ENCODE measurements at places on chromosomes 1 and 21.

- peak; percentile 18 for DNase-seq
Measured at GRCh38 chr1:239976130-239976968, 115.3 kb upstream of the FMN2 start.

- no peak for DNase-seq
Measured at GRCh38 chr1:150985179-150985825, 3.2 kb downstream of the ANXA9 start.

DNA sequence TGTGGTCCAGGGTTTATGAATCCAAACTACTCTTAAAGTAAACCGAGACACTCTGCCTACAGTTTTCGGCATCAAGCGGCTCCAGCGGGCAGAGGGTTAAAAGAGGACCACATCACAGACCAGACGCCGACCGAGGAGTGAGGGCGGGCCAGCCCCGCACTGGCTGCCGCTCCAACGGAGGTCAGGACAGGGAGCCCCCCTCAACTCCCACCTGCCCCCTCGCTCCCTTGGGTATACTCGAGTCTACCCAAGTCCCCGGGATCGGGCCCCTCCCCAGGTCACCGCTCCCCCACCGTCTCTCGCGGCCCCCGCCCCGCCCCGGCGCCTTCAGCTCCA lies 312 bp downstream of the ARNT start:
- no peak for DNase-seq

- DNase-seq, result no peak
Measured at GRCh38 chr1:171173069-171173468, 12.0 kb upstream of the FMO2 start.

GRCh38 chr1:159800177-159800930 lies 1.8 kb upstream of the FCRL6 start:
- DNase-seq, result no peak

DNA sequence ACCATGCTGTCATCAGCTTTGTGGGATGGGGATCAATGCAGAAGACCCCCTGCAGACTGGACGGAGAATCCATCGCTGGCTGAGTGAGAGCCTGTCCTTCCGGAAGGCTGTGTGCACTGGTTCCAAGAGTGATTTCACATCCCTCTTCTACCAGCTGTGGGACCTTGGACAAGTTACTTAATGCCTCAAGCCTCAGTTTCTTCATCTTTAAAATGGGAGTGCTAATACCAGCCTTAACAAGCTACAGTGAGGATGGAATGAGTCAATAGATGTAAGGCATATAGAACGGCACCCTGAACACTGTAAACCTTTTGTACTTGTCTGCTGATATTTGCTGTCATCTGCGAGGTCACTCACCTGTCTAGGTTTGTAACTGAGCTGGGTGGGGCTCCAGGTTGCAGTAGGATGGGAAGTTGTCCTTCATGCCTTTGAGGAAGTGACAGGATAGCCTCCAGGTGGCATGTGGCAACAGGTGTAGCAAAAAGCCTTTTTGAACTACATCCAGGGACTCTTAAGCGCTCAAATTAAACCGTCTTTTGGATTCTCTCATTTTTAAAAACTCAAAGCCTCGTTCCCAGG lies 27.5 kb downstream of the TMEM51 start:
- no peak for DNase-seq

- no peak for DNase-seq
Measured at GRCh38 chr1:212909652-212910063, 40.7 kb upstream of the VASH2 start.

DNA sequence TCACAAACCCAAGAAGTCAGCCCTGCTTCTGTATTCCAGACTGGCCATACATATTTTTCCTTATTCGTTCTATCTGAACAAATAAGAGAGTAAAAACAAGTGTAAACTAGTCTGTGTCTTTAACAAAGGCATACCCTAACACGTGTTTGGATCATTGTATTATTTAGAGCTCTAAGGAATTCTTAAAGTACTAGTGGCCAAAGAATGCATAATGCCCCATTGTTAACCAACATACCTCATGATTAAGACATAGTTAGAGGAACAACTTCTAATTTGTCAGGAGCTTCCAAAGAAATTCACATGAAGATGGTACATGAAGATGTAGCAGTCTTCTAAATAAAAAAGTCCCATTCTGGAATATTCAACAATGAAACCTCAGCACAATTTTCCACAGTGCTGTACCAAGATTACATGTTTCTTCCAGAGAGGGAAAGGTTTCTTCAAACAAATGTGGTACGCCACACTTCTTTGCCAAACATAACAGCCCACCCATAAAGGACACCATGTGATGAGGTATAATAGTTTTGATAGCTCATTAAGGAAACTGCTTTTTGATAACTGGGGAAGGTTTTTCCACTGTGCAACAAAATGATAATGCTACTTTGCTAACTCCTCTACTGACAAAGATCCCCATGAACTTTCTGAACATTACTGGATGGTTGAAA lies 5.0 kb downstream of the PALMD start:
- no peak for DNase-seq

DNA sequence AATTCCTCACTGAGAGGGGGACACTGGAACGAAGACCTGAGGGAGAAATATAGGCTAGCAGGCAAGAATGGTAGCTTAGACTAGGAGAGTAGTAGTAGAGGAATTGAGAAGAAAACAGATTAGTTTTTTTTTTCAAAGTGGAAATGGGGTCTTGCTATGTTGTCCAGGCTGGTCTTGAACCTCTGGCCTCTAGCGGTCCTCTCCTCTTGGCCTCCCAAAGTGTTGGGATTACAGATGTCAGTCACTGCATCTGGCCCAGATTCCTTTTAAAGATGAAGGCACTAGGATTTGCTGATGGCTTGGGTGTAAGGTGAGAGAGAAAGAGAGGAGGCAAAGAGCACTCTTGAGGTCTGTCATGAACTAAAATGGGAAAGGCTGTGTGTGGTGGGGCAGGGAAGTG lies 30.1 kb downstream of the NFASC start:
- no peak for DNase-seq

DNA sequence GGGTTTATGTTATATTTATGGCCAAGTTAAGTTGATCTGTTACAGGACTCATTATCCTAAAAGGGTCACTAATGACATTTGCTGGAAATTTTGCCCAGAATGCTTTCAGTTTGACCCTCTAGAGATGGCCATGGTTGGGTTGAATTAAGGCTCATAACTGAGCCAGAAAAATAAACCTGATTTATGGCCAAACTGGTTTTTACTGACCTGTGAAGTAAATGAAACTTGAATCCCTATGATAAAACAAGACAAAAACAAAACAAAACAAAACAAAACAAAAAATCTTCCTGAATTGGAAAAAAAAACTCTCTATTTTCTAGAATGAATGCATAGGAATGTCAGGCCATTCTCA lies 72.5 kb upstream of the CLDN14 start:
- DNase-seq, result no peak

DNA sequence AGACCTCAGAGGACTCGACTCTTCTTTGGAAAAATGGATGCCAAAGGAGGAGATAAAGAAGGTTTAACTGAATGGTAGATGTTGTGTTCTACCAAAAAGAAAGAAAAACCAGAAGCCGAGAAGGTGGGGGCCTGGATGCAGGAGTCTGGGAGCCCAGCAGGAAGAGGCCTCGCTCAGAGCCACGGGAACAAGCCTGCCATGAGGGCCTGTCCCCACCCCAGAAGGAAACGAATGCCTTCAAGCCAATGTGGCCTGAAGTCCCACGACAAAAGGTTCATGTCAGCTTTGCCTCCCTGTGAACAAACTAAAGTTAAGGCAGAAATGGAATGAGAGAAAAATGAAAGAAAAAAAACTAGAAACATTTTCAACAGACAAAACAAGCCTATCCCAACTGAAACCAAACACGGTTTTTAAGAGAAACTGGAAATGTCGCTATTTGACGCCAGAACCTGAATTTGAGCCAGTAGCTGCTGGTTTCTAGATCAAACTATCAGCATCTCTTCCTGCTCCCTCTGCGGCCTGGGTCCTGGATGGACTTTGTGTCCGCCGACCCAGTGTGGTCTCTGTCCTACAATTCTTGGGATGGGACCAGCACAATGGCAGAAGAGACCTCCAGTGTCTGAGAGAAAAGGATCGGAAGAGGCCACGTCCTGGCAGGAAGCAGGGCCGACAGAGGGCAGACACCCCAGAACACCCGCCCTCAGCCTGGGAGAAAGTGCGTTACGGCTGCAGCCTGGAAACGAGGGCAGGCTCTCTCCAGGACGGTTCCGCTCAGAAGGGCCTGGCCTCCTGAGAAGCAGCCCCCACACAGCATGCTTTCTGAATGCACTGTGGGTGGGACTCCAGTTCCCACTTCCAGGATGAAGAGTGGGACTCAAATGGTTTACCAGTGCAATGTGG lies 35.2 kb downstream of the SLC45A1 start:
- no peak for DNase-seq

DNA sequence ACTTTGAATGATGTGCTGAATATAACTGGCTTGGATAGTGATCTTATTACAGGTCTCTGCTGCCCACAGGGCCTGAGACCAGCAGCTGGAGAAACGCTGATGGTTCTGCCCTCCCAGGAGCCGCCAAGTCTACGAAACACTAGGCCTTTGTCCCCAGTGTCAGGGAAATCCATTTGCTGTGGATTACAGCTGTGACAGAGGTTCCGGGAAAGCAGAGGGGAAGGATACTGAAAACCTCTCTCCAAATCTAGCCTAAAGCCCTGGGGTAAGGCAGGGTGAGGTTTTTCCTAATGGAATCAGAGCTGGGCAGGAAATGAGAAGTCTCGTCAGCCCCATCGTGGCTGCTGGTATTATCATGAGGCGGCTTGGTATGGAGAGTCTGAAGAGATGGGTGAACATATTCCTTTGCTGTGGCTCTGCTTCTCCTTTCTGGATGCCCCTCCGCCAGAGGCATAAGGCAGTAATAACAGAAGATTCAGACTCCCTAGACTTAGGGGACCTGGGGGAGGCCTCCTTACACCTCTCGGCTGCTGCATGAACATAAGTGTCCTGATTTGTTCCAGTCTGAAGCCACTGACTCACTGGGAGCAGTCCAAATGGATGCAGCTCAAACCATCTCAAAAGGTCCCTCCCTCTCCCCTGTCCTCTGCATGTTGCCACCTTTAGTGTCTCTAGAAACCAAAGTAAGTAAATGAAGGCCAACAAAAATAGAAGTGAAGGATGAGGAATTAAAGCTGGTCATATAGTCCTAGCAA lies 48.1 kb downstream of the PHC2 start:
- no peak for DNase-seq

GRCh38 chr1:53765657-53766056 lies 26.7 kb upstream of the GLIS1 start:
- DNase-seq, result no peak

- no peak for DNase-seq
Measured at GRCh38 chr1:116538544-116538943, 32.3 kb downstream of the CD58 start.

DNA sequence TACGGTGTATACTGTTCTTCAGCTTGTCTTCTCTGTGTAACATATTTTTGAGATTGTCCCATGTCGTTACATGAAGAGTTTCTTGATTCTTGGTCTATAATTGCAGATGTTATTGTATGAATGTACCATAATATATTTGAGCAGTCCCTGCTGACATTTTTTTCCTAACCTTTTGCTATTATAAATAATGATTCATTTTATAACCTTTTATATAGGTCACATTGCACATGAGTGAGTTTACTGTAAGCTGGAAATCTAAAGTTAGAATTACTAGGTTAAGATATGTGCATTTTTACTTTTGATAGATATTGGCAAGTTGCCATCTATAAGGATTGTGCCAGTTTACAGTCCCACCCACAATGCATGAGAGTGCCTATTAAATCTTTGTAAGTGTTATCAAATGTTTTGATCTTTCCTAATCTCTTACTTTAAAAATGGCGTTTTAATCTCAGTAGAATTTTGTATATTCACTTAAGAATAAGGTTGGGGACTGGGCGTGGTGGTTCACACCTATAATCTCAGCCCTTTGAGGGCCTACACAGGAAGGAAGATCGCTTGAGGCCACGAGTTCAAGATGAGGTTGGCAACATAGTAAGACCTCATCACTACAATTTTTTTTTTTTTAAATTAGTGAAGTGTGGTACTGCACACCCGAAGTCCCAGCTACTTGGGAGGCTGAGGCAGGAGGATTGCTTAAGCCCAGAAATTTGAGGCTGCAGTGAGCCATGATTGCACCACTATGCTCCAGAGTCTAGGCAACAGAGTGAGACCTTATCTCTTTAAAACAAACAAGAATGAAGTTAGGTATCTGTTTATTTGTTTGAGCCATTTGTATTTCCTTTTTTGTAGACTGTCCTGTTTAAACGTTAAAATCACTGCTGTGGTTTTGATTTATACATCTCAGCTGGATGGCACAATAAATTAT lies 36.5 kb downstream of the ZMYM1 start:
- no peak for DNase-seq

GRCh38 chr1:204390751-204391466 lies 20.7 kb downstream of the PPP1R15B start:
- no peak for DNase-seq

DNA sequence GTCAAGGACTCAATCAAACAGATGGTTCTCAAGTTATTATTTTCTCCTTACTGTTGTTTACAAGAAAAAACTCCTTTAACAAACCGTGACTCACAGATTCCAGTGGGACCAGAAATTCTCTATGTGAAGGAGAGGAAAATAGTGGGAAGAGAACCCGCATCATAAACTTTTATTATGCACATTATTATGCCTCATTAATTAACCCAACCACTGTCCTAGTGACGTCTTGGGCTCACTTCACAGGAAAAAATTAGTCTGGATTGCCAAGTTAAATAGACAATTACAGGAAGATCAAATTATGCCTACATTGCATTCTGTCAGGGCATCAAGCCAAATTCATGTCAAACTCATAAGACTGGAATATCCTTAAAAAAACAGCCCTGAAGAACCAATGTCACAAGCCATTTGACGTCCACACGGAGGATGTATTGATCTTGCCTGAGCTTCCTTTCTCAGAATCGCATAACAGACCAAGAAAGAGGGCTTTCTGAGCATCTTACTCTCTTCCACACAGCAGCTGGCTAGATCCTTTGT lies 347.8 kb downstream of the DUSP10 start:
- DNase-seq, result no peak

GRCh38 chr1:226736908-226737818 lies 1.9 kb downstream of the ITPKB start:
- DNase-seq, result peak; percentile 79

- DNase-seq, result no peak
Measured at GRCh38 chr1:206776229-206776628, 3.9 kb upstream of the IL10 start.

DNA sequence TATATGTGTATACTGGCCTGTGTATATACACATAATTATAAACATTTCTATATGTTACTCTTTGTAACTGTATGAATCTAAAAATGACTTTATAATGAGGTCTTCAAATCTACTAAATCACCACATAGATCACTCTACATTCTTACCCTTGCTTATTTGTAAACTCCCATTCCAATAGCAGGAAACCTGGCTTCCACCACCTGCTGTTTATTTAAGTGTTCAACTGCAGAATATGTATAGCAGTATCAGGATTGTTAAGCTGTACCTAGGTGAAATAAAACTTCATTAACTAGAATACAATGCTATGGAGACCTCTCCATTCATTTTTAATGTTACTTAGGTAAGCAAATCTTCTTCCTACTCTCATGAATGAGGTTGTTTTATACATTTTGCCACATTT lies 1351.1 kb upstream of the B3GALT2 start:
- DNase-seq, result no peak
